ENCODE measurements at places on chromosomes 1 and 21.
A peak's percentile ranks its signal among the peaks of the same experiment; 100 is the strongest.

GRCh38 chr1:36014722-36015220 lies 69.1 kb upstream of the TEKT2 start:
- DNase-seq, result no peak

DNA sequence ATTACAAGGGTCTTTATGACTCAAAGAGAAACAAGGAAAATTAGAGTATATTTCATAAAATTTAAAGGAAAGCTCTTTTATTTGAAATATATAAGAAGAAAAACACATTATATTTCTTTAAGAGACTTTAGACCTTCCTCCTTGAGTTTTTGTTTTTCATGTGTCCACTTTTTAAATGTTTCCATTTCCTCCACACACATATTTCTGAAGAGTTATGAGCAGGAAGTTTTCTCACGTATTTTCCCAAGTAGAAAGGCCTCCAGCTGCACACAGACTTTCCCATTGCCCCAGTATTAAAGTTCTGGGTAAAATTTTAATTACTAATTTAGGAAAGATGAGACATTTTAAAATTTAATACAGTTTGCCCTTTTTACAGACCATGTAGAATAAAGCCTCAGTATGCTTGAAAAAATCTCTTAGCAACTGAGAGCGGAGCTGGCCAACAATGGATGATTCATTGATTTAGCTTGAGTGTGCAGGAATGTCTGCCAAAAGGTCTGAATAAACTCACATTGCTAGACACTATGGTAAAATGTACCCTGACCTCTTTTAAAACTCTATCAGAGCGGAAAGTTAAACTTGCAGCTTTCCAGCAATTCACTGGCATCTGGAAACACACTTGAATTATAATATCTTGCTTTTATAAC lies 57.9 kb downstream of the DDAH1 start:
- peak; percentile 79 for DNase-seq

DNA sequence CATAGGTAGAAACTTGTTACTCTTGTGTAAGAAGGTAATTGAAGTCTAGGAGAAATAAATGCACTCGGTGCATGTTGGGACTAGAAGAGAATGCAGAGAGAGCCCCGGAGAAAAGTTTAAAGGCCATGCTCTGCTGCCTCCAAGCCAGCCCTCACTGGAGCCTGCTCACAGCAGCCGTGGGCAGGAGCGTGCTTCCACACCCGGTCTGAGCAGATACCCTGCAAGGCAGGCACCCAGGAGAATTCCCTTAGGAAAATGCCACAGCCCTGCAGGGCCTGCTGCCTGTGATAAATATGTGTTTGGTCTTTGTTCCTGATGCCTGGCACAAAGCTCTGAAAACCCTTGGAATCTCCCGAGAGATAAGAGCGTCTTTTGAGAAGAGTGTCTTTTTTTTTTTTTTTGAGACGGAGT lies 22.8 kb downstream of the C2CD2 start:
- no peak for DNase-seq

DNA sequence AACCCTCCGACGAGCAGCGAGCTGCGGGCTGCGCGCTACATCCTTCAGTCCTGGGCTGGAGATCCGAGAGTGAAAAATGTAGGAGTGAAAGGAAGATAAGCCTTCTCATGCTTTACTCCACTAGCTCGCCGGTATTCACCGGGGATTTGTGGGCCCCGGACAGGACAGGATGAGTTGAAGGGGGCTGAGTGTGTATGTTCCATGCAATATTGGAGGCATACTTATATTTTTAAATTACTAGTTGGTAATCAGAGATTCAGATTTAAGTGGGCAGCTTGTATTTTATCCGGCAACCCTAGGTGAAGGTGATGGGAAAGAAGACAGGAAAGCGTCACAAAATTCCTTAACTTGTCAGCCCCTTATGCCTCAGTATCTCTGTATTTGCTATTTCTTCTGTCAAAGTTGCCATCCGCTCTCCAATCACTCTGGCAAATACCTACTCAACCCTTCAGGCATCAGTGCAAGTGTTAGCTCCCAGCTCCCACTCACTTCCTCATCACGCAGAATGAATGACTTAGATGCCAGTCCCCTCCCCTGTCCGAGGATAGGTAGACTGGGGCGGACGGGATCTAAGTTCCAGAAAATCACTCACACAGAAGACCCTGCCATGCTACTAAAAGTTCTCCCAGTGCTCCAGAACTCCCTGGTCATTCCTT lies 503 bp upstream of the PIGM start:
- DNase-seq, result no peak

GRCh38 chr1:4653796-4654725 lies at the start of gene AJAP1:
Gene AJAP1, plus strand, starts transcription at chr1:4654609. Its CDS starts 817 bp downstream, at chr1:4655426.
- DNase-seq, result no peak

DNA sequence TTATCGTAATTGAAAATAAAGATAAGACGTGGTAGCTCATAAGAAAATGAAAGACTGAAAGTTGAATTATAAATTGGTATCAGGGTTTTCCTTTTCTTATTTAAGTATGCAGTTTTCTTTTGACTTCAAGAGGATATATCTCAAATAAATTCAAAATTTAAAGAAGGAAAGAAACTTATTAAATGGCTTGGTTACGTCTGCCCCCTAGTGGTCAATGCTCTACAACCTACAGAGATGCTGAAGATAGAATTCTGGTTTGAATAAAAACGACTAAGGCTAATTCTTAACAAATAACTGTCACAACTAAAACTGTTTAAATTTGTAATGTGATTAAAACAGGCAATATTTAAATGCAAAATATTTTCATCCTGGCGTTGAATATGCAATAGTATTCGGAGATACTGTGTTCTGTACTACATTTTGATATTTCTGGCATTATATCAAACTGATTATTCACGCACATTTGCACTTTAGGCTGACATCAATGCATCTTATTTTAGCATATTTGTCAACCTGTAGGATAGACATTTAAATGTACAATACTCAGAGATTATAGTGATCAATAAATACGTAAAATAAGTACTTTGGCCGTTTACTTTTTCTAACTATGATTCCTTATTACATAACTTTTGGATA lies 26.8 kb downstream of the IFI44 start:
- DNase-seq, result peak; percentile 38

GRCh38 chr1:61356016-61356415 lies 273.7 kb downstream of the NFIA start:
- no peak for DNase-seq

DNA sequence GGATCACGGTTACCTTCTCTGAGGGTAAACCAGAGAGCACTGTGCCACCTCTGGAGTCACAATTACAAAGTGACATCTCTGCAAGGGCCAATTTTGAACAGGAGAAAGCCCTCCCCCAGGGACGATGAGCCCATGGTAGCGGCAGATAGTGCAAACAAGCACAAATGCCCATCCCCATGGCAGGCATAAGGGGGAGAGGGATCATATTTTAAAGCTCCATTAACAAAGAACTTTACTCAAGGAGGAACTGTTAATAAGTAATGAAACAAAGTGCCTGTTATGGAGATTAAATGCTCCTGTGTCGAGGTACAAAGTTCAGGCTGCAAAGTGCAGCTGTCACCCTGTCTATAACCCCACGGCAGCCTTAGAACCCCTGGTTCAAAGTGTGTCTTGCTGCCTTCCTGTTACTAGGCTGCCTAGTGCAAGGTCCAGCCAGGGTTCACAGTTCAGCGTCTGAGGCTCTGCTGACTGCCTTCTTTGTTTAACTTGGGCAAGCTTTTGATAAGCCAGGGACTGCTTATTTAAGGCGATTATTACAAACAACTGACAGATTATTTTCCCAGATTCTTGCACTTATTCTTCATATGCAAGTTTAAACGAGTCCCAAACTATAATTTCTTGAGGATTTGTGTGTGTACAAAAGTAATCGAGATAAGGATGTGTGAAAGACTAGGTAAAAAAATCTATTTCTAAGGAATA lies 75.7 kb upstream of the NRIP1 start:
- no peak for DNase-seq

GRCh38 chr1:112196731-112197130 lies 199.3 kb upstream of the CTTNBP2NL start:
- no peak for DNase-seq

- no peak for DNase-seq
Observed at GRCh38 chr1:187568067-187568466, 739.3 kb downstream of the PLA2G4A start.

DNA sequence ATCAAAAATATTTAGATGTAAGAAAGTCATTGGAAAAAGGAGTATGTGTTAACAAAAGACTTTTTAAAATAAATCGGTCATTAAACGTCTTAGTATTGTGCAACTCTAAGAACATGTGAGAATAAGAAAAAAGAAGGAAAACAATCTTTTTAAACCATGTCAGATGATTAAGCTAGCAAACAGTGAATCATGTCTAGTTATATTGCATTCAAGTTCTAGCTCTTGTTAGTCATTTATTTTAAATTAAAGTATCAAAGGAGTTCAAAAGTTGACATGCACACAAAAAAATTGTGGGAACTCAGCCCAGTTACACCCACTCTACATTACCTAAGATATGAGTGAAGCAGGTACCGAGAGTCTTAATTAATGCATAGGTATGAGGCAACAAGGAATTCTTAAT lies 9.8 kb downstream of the FRRS1 start:
- peak; percentile 26 for DNase-seq

GRCh38 chr1:223429313-223429731 lies 36.1 kb downstream of the CCDC185 start:
- peak; percentile 50 for DNase-seq

- DNase-seq, result peak; percentile 78
Observed at GRCh38 chr1:35452106-35452774, 105.0 kb downstream of the KIAA0319L start.

DNA sequence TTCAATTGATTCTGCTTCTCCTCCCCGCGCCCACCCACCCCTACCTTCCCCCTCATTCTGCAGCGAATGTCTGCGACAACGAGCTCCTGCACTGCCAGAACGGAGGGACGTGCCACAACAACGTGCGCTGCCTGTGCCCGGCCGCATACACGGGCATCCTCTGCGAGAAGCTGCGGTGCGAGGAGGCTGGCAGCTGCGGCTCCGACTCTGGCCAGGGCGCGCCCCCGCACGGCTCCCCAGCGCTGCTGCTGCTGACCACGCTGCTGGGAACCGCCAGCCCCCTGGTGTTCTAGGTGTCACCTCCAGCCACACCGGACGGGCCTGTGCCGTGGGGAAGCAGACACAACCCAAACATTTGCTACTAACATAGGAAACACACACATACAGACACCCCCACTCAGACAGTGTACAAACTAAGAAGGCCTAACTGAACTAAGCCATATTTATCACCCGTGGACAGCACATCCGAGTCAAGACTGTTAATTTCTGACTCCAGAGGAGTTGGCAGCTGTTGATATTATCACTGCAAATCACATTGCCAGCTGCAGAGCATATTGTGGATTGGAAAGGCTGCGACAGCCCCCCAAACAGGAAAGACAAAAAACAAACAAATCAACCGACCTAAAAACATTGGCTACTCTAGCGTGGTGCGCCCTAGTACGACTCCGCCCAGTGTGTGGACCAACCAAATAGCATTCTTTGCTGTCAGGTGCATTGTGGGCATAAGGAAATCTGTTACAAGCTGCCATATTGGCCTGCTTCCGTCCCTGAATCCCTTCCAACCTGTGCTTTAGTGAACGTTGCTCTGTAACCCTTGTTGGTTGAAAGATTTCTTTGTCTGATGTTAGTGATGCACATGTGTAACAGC lies 339.9 kb downstream of the NTNG1 start:
- DNase-seq, result peak; percentile 5

GRCh38 chr1:167089939-167090313 lies 251 bp downstream of the GPA33 start:
- no peak for DNase-seq

DNA sequence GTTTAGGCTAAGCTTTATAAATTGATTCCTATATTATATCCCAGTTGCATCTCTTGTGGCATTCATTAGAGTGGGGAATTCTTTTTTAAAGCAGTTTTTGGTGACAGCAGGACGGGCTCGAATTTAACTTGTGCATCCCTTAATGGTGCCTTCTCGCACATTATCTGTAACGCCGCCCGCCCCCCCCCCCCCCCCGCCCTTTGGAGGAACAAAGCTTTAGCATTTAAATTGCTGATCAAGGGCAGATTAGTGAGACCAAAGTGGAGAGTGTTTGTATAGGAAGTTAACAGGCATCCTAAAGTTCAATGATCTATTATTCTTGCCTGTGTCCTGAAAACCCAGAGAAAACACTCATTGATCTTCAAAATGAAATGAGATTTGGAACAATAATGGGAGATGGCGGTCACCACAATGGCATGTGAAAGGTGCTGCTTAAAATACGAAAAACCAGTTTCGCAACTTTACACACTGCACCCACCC lies 2.2 kb downstream of the LMO4 start:
- no peak for DNase-seq
